ENCODE measurements at places on chromosomes 11 and 22.

GRCh38 chr11:122707901-122708300 lies 52.4 kb downstream of the UBASH3B start:
- DNase-seq, result no peak

GRCh38 chr11:35593143-35593542 lies 25.1 kb upstream of the FJX1 start:
- no peak for DNase-seq

DNA sequence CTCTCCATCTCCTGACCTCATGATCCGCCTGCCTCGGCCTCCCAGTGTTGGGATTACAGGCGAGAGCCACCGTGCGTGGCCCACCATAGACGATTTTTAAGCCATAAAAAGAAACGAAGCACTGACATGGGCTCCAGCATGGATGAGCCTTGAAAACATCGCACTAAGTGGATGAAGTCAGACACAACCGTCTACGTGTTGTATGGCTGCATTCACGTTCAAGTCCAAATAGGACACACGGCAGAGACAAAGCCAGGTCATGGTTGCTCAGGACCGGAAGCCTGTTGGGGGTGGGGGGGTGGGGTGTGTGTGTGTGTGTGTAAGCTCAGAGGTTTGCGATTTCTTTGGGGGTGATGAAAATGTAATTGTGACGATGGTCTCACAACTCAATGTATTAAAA lies 10.0 kb downstream of the RRP7A start:
- DNase-seq, result no peak

DNA sequence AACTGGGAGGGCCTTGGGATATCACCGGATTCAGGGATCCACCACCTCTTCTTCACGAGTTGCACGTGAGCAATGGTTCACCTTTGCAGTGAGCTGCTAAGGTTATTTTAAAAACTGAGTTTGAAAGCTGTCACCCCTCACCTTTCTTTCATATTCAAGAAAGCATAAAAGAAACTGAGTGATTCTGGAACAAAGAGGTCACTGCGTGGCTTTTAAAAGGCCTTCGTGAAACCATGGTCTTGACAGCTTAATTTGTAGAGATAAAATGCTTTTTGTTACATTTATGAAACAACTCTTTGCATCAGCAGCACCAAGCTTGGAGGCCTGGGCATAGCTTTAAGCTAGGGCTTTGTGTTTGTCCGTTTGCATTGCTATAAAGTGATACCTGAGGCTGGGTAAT lies 101.4 kb upstream of the NECTIN1 start:
- DNase-seq, result no peak

GRCh38 chr11:58898106-58898505 lies 41.2 kb upstream of the GLYATL1 start:
- DNase-seq, result no peak

DNA sequence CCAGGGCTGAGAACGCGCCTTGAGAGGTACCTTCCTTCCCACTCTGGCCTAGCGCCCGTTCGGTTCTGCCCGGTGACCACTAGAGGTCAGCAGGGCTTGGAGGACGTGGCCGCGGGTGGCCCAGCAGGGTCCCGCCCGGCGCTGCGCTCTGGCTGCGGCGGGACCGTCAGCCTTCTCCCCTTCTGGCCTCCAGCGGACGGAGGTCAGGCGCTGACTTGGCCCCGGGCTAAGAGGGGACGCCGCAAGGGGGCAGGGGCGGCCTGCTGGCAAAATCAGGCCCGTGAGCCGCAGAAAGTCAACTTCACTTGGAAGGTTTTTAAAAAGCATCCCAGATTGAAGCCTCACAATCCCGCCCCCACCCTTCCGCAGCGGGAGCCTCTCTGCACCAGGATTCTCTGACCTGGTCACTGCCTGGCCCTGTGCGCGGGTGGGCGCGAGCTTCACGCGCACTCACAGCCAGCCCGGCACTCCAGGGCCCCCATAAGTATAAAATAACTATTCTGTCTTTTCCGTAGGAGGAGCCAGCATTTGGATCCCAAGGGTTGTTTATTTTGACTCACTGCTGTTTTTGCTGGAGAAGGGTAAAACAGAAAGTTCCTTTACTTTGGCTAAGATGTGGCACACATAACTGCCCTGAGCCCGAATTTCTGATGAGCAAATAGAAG lies 23.2 kb upstream of the ZBTB16 start:
- DNase-seq, result no peak

GRCh38 chr11:27618281-27618915 lies 81.9 kb downstream of the BDNF start:
- DNase-seq, result no peak

- no peak for DNase-seq
Observed at GRCh38 chr11:67278135-67278938, 10.8 kb upstream of the ANKRD13D start.
